ENCODE measurements at places on chromosomes 3 and 15.

- no peak for DNase-seq
Measured at GRCh38 chr3:169871129-169871886, 1.6 kb upstream of the LRRC31 start.

DNA sequence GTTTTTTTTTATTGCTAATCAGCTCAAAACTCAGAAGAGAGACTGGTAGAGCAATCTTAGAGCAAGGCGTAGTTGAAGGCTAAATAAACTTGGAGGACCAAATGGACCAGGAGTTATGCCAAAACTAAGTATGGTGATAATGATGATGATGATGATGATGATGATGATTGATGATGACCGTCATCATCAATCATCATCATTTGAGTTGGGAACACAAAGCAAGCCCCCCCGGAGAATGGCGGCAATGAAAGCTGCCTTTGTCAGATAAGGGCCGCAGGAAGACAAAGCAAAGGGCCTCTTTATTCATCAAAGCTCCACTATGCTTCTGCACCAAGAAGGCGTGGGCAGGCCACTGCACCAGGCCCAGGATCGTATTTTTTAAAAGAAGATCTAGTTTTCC, 82.1 kb upstream of the RAD18 start:
- DNase-seq = no peak

DNA sequence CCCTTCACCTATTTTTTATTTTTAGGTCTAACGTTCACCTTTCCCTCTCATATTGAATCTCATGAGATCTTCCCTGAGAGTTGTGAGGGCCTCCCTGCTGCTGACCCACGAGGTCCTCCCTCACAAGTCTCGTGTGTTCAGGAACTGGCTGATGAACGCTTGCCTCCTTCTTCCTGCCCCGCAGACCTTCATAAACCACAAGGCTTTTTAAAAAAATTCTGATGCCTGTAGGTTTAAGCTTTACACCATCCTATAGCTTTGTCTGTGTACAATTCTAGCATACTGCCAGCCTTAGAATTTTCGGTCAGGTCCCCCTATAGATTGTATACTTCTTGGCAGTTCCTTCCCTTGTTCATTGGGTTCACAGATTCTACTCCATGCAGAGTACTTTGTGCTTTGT, 50.5 kb downstream of the CHST2 start:
- no peak for DNase-seq

- DNase-seq = no peak
Measured at GRCh38 chr15:45333550-45333949, 44.8 kb downstream of the GATM start.

DNA sequence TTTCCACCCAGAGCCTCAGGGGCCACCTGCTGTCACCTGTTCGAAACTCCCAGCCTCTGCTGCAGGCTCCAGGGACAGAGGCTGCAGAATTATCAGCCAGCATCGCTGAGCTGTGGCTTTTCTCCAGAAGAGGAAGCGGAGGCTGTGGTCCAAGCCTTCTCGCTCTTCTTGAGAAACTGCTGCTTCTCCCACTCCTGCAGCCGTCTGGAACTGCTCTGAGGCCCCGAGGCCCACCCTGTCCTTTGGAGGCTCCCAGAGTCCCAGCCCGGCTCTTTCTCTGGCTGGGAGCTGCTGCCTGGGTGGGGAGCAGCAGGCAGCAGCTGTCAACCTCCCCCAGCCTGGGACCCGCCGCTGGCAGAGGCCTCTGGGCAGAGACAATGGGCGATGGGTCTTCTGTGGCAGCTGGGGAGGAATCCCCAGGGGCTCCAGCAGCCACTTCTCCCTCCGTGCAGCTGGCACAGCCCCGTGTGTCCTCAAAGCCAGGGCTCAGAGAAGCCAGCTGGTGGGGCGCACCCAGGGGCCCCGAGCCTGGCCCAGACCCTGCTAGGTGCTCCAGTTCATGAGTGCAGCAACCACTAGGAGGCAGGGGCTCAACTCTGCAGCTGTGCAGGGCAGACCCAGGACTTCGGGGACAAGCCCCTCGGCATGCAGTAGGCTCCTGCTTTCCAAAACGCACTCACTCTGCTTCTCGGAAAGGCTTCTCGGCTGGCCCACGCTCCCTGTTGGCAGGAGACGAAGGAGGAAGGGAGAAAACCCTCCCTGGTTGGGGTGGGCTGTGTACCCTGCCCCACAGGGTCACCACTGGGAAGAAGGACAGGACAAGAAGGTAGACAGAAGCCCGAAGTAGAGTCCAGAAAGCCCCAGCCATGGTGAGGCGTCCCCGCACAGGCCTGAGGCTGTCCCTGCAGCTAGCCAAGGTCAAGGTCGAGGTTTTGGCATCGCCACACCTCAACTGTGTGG, 49.9 kb upstream of the FURIN start:
- DNase-seq = no peak

- DNase-seq = no peak
Measured at GRCh38 chr3:125389282-125389681, 14.2 kb upstream of the ZNF148 start.

DNA sequence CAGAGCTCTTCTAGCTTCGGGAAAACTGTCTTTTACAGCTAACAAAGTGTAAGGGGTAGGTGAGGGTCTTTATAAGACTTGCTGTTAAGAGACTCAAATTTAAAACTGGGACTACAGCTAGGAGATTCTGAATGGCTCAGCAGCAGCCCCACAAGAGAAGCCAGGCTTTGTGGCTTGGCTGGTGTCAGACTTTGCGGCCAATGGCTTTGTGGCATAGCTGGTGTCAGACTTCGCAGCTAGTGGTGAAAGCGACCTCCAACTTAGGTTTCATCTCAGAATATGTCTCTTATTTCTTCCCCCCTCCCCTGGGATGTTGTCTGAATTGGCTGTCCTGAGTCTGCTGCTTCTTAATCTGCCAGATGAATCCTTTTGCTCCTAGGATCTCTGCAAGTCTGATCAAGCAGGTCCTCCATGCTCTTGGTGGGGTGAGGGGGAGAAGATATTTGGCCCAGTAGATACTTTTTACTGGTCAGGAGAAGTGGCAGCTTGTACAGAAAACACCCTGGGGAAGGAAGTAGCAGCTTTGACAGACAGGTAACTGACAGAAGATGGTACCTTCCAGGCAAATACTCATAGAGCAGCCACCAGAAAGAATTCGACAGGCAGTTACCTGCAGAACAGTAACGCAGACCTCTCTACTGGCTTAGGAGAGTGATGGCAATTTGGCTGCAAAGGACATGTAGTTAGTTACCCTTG, 8.4 kb downstream of the BOC start:
- no peak for DNase-seq

DNA sequence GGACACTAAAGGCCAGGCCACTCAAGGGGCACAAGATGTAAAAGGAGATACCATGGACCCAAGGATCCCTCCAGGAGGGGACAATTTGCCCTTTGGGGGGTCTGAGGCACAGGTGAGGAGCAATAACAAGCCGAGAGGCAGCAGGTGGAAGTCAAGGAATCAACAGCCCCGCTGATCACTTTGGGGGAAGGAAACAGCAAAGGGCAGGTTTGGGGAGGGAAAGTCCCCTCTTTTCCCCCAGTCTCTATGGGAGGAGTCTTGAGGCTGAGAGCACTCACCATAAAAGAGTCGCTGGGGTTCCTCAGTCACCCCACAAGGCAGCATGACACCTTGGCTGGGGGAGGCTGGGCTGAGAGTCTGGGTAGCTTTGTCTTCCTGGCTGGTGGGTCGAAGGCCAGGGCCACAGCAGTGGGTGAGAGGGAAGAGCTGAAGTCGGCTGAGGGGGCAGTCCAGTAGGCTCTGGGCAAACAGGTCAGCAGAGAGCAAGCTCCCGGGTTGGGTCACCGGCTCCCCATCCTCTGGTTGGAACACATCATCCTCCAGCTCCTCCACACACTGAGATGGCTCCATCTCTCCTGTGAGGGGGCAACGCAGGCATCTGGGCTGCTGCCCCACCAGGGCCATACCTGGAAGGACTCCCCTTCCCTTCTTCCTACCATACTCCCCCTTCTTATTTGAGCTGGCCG, 3.0 kb downstream of the BMF start:
- no peak for DNase-seq

GRCh38 chr3:23738944-23739343, 66.8 kb upstream of the UBE2E1 start:
- no peak for DNase-seq

DNA sequence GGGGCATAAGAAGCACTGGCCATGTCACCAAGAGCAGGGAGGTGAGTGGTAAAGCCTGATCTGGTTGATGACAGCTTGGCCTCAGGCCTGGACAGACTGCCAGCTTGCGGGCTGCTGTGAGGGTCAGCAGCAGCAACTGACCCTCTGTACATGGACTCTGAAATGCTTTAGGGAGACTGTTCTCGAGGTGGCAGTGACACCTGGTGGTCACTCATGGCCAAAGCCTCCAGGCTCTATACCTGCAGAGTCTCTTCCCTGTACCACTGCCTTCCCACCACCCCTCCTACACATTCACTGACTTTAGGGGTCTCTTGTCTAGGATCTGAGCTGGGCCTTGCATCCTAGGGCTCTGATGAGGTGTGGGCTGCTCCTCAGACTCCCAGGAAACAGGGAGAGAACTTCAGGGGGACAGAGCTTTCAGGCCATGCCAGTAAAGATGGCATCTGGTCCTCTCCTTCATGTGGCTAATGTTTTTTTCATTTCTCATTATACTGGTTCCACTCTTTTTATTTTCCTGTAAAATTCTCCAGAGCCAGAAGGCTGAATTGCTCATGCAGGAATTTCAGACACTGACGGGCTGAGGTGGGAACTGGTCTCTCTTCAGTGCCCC, 17.2 kb upstream of the TIMP4 start:
- no peak for DNase-seq

- no peak for DNase-seq
Measured at GRCh38 chr3:115663414-115663813, 40.1 kb downstream of the GAP43 start.

All from DMS79 treated with DMSO at 0.1 percent for 48 hours (cell line).